ENCODE measurements at places on chromosomes 4 and X. TPM values are rescaled to one million over a fixed set of nuclear protein-coding genes. Genes with fewer than 3 reads are reported as not detected.

DNA sequence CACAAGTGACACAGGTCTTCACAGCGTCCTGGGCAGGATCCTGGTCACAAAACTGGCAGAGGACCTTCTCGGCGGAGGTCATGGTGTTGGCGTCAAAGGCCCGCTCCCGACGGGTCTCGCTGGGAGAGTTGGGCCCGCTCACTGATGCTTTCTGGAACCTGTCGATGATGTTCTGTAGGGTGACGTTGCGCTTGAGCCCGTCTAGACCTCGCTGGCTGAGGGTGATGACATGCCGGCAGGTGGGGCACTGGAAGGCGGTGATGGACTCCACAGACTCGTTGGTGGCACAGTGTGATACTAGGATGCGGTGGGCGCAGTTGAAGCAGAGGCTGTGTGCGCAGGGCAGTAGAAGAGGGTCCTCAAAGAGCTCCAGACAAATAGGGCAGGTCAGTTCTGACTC is 53.2 kb downstream of the MID1 start:
- DNase-seq: no peak
- no peak overlapping the region for H3K27ac ChIP-seq
- no peaks in the 10 kb centered on the region for H3K36me3 ChIP-seq
- H3K4me1 ChIP-seq: no peaks in the 10 kb centered on the region
- no peak overlapping the region for H3K4me3 ChIP-seq
- H3K27me3 ChIP-seq: no peaks in the 10 kb centered on the region

The MAOB gene
- total RNA-seq: 32.9 TPM

DNA sequence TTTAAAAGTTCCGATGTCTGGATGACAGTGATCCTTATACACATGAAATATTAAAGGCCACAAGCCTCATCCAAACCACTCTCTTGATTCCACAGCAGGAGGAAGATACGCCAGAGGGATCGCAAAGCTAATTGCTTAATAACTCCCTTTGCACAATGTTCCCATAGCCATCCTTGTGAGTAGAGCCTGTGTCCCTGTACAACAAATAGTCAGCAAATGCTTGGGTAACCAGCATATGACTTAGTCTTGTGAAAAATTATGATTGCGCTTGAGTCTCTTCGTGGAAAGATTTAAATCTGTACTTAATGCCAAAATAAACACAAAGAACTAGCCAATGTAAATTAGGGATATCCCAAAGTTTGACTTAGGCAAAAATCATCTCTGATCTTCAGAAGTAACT is 31.5 kb downstream of the SLC9A7 start:
- no peaks in the 10 kb centered on the region for H3K27me3 ChIP-seq
- H3K4me1 ChIP-seq: no peaks in the 10 kb centered on the region
- no peak for DNase-seq
- no peaks in the 10 kb centered on the region for H3K36me3 ChIP-seq

The FHIP1A gene
- 25.6 TPM for total RNA-seq

The TGIF2LX gene
- total RNA-seq: not detected

GRCh38 chrX:102651242-102652011 is at the start of gene GPRASP1:
Gene GPRASP1 (plus strand): TSS chrX:102651483. CDS start chrX:102653914, 2,431 bp downstream.
- DNase-seq: peak; percentile 72
- H3K4me1 ChIP-seq: peaks cover 3% of the 10 kb centered on the region
- no peaks in the 10 kb centered on the region for H3K27me3 ChIP-seq
- no peaks in the 10 kb centered on the region for H3K36me3 ChIP-seq

DNA sequence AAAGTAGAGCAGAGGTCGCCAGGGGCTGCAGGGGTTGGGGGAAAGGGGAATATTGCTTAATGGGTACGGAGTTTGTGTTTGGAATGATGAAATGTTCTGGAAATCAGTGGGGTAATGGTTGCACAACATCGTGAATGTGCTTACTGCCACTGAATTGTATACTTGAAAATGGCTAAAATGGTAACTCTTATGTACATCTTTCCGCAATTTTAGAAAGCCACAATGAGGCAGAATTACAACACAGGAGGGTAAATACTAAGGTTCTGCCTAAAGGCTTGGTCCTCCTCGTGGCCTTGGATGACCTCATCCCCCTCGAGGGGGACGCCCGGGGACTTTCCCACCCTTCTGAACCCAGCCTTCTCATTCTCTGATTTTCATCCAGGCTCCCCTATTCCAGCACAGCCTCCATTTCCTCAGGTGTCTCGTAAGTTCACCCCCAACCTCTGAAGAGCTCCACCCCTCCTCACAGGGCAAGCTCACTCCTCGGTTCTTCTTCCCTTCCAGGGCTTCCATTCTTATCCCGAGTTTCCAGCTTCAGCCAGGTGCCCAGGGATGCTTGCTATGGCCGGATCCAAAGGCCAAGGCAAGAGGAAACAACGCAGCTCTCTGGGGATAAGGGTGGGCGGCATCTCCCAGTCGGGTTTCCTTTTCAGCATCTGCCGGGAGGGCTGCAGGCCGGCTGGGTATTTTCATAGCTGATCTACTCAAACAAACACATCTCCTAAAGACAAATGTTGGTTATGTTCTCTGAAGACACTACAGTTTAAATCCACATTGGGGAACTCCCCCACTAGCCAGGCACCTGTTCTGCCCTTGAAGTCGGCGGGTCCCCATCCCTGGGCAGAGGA is 71.3 kb upstream of the ACSL1 start:
- H3K4me1 ChIP-seq: no peaks in the 10 kb centered on the region
- no peaks in the 10 kb centered on the region for H3K36me3 ChIP-seq
- no peaks in the 10 kb centered on the region for H3K27me3 ChIP-seq
- no peak overlapping the region for H3K27ac ChIP-seq
- H3K4me3 ChIP-seq: no peak overlapping the region
- DNase-seq: no peak

DNA sequence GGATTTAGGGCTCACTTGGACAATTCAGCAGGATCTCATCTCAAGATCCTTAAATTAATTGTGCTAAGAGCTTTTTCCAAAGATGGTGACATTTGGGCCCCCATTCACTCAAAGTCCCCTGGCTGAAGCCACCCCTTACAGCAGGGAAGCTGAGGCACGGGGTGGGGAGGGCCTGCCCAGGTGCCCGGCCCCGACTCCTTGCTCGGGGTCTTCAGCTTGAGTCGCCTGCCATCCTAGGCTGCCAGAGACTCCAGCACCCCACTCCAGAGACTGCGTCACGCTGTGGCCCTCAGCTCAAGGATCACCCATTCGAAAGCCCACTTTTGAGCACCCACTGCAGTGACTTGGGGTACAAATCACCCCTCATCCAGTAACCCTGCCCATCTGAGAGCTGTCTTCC is 39.2 kb upstream of the GPR78 start:
- no peaks in the 10 kb centered on the region for H3K36me3 ChIP-seq
- DNase-seq: no peak
- no peak overlapping the region for H3K4me3 ChIP-seq
- no peak overlapping the region for H3K27ac ChIP-seq
- H3K27me3 ChIP-seq: no peaks in the 10 kb centered on the region

DNA sequence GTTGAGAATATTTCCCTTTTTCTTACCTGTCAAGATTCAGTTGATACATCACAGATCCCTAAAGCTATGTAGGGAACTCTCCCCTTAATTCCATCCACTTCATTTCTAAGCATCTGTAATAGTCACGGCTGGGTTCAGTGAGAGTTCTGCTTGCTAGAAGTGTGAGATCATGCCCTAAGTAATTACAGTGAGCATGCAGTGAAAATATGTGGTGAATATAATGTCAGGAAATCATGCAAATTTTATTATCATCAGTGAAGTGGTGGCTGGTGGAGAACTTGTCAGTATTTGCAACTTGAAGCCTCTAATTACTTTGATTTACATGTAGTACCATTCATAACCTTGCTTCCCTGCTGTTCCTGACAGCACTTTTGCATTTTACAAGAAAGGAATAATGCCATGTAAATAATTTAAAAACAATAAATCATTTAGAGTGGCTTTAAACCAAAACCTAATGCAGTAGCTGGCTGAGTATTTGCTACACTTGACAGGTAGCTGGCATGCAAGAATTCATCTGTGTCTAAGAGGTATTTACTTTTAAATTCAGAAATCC is 28.3 kb upstream of the CFAP299 start:
- H3K36me3 ChIP-seq: no peaks in the 10 kb centered on the region
- no peaks in the 10 kb centered on the region for H3K4me1 ChIP-seq
- H3K27ac ChIP-seq: no peak overlapping the region
- no peaks in the 10 kb centered on the region for H3K27me3 ChIP-seq
- DNase-seq: no peak
- H3K4me3 ChIP-seq: no peak overlapping the region

DNA sequence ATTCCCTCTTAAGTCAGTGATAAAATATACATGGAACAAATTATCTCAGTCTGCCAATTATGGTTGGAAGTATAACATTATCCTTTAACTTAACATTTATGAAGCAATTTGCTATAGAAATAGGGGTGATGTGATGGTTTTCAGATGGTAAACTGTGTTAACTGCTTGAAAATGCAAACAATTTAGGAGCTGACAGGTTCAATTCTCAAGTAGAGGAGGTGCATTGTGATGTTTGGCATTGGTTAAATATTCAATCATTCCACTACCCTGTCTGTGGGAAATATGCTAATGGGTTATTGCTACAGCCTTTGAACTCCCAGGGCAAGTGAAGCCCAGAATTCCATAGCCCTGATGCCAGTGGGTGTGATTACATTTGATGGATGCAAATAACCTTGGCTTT is 243.4 kb upstream of the GK2 start:
- no peaks in the 10 kb centered on the region for H3K4me1 ChIP-seq
- no peaks in the 10 kb centered on the region for H3K27me3 ChIP-seq

GRCh38 chr4:142081025-142081424 is 444.6 kb downstream of the IL15 start:
- H3K36me3 ChIP-seq: no peaks in the 10 kb centered on the region
- H3K27ac ChIP-seq: no peak overlapping the region

- H3K36me3 ChIP-seq: no peaks in the 10 kb centered on the region
- no peak overlapping the region for H3K4me3 ChIP-seq
- H3K4me1 ChIP-seq: no peaks in the 10 kb centered on the region
- no peak overlapping the region for H3K27ac ChIP-seq
- DNase-seq: no peak
These were observed 91.3 kb downstream of the NKX6-1 start for GRCh38 chr4:84407554-84408407.

GRCh38 chrX:138775517-138775916 is 64.0 kb upstream of the FGF13 start:
- H3K4me1 ChIP-seq: no peaks in the 10 kb centered on the region
- H3K27ac ChIP-seq: no peak overlapping the region
- DNase-seq: no peak
- H3K4me3 ChIP-seq: no peak overlapping the region
- H3K36me3 ChIP-seq: no peaks in the 10 kb centered on the region

- no peaks in the 10 kb centered on the region for H3K36me3 ChIP-seq
- no peaks in the 10 kb centered on the region for H3K27me3 ChIP-seq
- H3K27ac ChIP-seq: no peak overlapping the region
- H3K4me3 ChIP-seq: no peak overlapping the region
These were observed 77.8 kb downstream of the CLDN22 start for GRCh38 chr4:183242291-183242690.

The PAQR3 gene
- 4.1 TPM for total RNA-seq

DNA sequence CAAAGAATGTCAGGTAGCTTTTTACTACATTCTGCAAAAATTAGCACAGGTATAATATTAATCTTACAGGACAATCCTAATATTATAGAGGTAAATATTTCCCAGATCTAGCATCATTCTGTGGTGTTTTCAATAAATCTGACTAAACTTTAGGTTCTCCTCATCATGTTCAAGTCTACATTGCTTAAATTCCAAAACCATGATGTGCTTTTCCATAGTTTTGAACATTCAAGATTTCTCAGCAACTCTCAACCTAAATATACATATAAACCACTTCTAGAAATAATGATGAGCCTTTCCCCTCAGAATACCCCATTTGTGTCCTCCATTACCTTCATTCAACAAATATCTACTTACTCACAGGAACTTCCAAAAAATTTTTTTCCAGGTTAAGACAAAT is 23.1 kb downstream of the EIF4E start:
- H3K27me3 ChIP-seq: no peaks in the 10 kb centered on the region
- DNase-seq: no peak
- H3K27ac ChIP-seq: no peak overlapping the region
- no peaks in the 10 kb centered on the region for H3K4me1 ChIP-seq
- no peaks in the 10 kb centered on the region for H3K36me3 ChIP-seq

- H3K27ac ChIP-seq: no peak overlapping the region
- H3K36me3 ChIP-seq: no peaks in the 10 kb centered on the region
- no peaks in the 10 kb centered on the region for H3K4me1 ChIP-seq
- DNase-seq: no peak
- H3K27me3 ChIP-seq: no peaks in the 10 kb centered on the region
These were observed 110.9 kb downstream of the SLC39A8 start for GRCh38 chr4:102234243-102234838.

DNA sequence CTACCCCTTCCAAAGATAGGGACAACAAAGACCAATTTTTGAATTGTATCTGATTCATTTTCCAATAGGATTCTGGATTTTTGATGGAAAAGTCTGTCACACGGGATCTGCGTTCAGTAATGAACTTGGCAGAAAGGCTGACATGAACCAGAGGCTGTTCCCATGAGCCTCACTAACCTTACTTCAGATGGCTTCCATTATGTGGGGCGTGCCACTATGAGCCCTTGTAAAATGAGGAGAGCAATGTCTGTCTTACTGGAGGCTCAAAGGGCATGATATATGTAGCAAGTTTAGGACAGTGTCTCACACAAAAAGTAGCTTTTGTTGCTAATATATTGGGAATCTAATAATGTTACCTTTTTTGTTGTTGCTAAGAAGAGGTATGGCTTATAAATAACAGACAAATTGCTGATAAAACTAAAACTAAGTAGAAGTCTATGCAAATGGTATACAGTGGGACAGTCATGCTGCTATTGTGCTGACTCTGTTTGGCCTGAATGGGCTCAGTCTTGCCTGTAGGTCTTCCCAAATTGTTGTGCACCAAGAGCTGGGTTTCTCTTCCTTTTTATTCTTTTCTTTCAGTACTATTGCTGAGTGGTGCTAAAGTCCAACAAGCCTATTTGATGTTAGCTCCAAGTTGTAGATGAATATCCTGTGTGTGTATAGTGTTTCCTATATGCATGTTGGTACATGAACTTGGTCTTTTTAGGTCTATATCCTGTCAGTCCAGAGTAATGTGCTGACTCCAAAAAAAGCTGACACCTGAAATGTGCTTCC is 132.1 kb downstream of the SPRY1 start:
- no peak for DNase-seq
- no peak overlapping the region for H3K4me3 ChIP-seq
- no peak overlapping the region for H3K27ac ChIP-seq

GRCh38 chr4:3520796-3521600 is 11.2 kb downstream of the LRPAP1 start:
- no peak overlapping the region for H3K4me3 ChIP-seq
- H3K27me3 ChIP-seq: no peaks in the 10 kb centered on the region
- no peak overlapping the region for H3K27ac ChIP-seq
- DNase-seq: peak; percentile 14
- no peaks in the 10 kb centered on the region for H3K4me1 ChIP-seq

DNA sequence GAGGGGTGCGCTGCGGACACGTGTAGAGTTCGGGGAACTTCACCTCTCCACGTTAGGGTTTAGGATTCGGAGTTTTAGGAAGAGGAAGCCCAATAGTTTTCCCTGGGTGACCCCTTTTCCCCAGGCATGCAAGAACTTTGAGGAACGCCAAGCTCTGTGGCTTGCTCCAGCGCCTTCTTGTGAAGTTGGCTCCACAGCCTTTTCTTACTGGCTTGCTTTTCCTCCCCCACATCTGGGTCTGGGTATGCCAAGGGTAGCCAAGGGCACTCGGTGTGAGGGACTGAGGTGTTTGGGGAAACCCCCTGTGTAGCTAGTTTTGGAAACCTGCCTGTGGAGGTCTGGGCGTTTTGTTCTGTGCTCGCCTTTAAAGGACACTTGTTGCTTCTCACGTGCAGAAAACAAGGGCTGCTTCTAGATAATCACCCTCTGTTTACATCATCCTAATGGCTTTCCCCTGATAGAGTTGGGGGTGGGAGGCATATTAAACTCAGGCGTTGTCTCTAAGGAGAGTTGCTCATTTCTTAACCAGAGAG is 746 bp downstream of the EDNRA start:
- H3K4me3 ChIP-seq: peak overlapping the region; percentile 50
- H3K36me3 ChIP-seq: no peaks in the 10 kb centered on the region
- H3K27ac ChIP-seq: peak overlapping the region; percentile 89
- peak; percentile 20 for DNase-seq
- no peaks in the 10 kb centered on the region for H3K4me1 ChIP-seq

The PRRG1 gene
- total RNA-seq: 5.6 TPM
